ENCODE measurements at places on chromosomes 1 and 21.

DNA sequence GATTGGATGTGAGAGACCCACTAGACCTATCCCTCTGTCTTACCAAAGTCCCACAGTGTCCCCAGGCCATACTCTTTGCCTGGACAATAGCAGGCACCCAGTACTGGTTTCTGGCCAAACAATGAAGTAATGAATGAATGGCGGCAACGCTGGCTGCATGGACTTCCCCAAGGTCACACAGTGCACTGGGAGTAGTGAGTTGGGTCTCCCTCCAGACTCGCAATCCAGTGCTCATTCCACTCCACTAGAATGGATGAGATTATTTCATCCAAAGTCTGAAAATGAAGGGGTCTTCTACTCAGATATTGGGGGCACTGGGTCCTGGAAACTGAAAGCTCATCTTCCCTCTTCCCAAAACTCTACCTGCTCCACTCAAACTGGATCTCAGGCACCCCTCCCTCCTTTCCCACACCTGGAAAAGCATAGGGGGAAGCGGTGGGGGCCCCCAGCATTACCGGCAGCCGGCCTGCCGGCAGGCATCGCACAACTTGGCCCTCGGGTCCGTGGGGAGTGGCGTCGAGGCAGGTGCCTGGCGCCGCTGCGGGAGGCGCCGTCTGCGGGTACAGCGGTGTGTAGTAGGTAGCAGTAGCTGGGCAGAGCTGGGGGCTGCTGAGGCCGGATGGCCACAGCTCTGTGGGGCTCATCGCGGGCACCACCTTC lies 816 bp downstream of the E2F2 start:
- no peak for DNase-seq

- no peak for DNase-seq
These were observed 7.3 kb downstream of the KRTAP10-1 start for GRCh38 chr21:44532712-44533111.

GRCh38 chr1:6099297-6099696 lies 53.6 kb downstream of the KCNAB2 start:
- DNase-seq = no peak

DNA sequence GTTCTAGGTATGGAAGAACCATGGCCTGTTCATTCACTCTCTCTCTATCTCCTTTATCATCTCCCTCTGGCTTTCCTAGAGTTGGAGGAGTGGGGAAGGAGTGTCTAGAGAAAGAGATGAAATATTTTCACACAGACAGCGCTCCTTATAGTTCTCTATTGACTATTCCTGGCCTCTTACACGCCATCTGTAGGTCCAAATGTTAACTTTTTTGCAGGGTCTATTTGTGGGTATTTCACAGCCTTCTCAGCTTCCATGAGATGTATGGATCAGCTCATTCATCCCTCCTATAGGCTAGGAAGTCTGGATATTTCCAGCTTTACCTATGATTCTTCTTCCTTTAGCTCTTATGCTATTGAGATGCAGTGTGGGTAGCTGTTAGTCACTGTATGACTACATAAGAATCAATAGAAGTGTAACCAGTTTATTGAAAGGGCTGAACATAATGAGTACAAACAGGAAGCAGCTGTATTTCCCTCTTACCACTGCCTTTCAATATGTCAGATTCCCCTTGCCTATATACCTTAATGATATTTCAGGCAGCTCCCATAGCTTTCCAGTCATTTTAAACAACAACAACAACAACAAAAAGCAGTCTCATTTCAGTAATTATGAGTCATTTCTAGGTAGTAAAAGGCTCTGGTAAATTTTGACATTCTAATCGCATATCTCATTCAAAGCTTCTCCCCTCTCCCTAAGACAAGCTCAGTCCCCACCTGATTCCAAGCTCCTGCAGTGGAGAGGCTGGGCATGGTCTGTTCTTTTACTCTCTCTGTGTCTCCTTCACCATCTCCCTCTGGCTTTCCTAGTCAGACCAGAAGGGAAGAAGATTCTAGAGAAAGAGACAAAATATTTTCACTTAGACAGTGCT lies 149.5 kb downstream of the TTLL7 start:
- no peak for DNase-seq

DNA sequence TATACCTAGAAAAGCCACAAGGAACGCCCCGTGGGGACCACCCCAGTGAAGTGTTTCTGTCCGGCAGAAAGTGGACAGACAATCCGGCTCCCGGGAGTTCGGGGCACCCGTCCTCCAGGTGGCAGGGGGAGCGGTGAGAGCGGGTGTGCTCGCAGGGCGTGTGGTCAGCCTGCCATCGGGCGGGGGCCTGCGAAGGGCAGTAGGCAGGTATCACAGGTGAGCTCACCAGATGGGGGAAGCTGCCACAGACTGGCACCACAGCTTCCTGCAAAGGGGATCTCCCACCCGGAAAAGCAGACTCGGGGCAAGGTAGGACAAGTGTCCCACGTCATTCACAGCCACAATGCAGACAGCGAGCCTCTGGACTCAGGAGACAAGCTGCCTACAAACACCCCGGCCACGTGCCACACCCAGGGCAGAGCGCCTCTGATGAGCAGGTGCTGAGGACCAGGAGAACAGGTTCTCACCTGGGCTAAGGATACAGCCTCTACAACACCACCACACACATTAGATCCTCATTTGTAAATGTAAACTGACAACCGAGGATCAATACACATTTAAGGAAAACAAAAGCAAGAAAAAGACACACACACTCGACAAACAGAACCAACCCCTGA lies 36.4 kb downstream of the VPS26C start:
- DNase-seq = no peak

- no peak for DNase-seq
These were observed 38.5 kb downstream of the IGFN1 start for GRCh38 chr1:201229095-201229494.

DNA sequence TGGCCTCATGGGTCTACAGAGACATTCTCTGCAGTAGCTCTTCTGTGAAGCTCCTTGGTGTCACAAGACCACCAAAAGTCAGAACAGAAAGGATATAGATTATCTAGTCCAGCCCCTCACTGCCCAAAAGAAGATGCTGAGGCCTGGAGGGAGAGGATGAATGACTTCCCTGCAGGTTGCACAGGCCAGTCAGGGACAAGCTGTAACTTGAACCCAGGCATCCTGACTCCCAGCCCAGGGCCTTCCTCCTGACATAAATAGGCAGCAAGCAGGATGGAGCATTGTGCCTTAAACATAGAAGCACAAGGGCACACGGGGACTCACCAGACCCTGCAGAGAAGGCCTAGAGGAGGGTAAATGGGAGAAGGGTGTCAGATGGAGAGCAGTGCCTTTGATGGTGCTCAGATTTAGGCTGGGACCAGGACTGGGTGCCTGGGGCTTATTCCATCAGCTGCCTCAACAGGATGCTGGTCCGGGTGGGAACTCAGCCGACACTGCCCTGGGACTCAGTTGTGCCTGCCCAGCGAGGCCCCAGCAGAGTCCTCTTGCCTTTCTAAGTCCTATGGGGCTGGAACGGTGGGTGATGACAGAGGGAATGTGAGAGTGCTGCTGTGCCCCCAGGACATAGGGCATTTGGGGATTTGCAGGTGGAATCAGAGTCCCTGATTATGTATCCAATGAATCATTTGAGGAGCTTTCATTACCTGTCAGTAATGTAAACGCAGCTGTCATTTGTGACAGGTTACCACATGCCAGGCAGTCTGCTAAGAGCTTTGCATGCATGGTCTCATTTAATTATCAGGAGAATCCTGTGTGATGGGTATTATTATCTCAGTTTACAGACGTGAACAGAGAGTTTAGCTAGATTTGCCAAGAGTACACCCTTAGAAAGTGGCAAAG lies 13.2 kb downstream of the S100A7A start:
- no peak for DNase-seq

GRCh38 chr21:45281411-45282282 lies 6.0 kb downstream of the POFUT2 start:
- DNase-seq = no peak

GRCh38 chr1:183993132-183993531 lies 44.4 kb downstream of the COLGALT2 start:
- DNase-seq = no peak

DNA sequence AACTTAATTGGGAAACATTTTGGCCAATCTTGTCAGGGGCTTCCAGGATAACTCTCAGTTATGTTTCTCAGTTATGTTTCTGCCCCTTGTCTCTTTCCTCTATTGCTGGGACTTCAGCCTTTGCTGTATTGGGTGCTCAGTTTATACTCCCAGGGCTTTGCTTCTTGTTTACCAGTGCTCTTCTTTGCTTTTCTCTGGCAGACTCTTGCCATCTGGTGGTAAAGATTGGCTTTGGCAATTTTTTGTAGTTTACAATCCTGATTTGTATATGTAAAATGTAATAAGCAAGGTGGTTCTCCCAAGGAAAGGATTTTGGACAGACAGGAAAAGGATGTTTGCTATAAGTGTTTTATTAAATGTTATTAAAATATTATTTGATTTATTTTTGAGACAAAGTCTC lies 37.9 kb downstream of the FABP3 start:
- DNase-seq = no peak

DNA sequence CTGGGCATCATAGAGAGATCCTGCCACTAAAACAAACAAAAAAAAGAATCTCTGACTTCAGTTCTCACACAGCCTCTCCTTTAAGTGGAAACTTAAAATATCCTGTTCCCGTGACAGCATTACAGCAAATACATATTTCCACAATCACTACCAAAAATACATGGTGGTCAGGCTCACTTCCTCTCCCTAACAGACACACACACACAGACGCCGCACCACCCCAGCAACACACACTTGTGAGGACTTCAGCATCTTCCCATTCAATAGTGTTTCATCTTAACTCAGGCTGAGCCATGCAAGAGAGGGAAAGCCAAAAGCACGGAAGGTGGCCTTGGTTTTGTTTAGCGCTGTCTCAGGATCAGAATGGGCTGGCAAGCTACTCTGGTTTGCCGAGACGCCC lies 21.9 kb downstream of the KIAA1614 start:
- no peak for DNase-seq

GRCh38 chr1:164770131-164770529 lies 211.1 kb downstream of the PBX1 start:
- DNase-seq = no peak

GRCh38 chr1:93829061-93829460 lies 49.9 kb downstream of the DNTTIP2 start:
- no peak for DNase-seq
